ENCODE measurements at places on chromosomes 4 and X. TPM values are rescaled to one million over a fixed set of nuclear protein-coding genes. Genes with fewer than 3 reads are reported as not detected.

MAGEA2 gene
- total RNA-seq, result 28.7 TPM

- DNase-seq, result no peak
Observed at GRCh38 chr4:93169966-93170365, 658.6 kb upstream of the ATOH1 start.

GRCh38 chrX:46573331-46573891 is at the start of gene CHST7:
TSS of gene CHST7 (plus strand) at chrX:46573765. CDS start at chrX:46573932, 167 bp downstream.
- DNase-seq, result peak; percentile 74

DNA sequence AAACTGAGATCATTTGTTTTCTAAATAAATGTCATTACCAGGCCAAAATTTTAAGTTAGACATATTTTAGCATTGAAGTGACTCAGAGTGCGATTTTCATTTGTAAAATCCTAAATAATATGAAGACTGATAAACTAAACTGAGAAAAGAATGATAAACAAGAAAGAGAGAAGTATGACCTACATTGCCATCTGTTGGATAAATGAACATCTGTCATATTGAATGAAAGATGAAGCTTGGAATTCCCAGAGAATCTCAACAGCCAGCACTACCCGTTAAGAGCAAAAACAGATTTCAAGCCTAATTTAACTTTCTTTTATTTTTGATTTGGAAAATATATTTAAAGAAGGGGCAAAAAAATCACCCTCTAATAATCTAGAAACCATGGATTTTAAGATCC is 591.0 kb upstream of the ATOH1 start:
- DNase-seq, result no peak

GABRE gene
- total RNA-seq, result 2.3 TPM

NLRP2B gene
- total RNA-seq, result not detected

DNA sequence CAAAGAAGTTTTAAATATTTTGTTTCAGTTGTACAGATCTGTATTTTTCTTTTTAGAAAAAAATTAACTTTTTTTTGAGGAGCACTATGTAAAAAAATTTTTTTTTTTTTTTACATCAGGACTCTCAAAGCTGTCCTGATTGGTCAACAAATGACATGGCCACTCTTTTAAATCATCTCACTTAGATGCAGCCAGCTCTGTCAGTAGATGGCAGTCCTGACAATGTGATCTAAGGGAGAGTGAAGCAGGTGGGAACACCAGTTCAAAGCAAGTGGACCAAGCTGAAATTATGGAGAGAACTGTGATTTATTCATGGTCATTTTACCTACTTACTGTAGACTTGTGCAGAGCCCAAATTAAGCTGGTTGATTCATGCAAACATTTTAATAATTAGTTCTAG is 174.7 kb upstream of the GPRIN3 start:
- DNase-seq, result peak; percentile 49

DNA sequence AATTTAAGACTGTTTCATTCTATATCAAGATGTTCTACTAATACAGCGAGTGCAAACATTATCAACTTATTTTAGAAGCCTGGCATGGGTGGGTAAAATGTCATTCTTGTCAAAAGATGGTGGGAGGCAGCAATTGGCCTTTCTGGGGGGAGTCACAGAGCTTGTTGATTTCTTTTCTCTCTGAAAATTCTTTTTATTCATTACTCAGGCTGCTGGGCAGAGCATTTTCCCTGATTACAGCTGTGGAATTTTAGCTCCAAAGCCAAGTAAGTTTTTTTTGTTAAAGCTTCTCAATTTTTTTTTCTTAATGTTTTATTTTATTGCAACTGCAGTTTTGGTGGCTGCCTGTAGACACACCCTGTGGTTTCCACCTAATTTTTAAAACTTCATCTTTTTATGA is 50.4 kb downstream of the GPC4 start:
- DNase-seq, result no peak

GRCh38 chrX:13077168-13077567 is 32.7 kb upstream of the FAM9C start:
- peak; percentile 65 for DNase-seq

DNA sequence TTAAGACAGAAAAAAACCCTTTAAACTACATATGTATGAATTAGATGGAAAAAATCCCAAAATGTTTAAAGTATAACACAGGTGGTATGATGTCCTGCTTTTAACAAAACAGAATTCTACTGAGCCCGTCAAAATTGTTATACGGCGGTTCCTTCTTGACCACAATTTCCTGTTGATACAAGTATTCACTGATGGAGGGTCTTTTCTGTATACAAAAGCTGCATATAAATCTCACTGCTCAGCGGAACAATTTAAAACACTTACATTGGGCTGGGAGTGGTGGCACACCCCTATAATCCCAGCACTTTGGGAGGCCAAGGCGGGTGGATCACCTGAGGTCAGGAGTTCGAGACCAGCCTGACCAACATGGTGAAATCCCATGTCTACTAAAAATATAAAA is 62.4 kb downstream of the RPS6KA3 start:
- DNase-seq, result no peak

- no peak for DNase-seq
Observed at GRCh38 chrX:103685396-103685795, 1.1 kb downstream of the MORF4L2 start.

DNA sequence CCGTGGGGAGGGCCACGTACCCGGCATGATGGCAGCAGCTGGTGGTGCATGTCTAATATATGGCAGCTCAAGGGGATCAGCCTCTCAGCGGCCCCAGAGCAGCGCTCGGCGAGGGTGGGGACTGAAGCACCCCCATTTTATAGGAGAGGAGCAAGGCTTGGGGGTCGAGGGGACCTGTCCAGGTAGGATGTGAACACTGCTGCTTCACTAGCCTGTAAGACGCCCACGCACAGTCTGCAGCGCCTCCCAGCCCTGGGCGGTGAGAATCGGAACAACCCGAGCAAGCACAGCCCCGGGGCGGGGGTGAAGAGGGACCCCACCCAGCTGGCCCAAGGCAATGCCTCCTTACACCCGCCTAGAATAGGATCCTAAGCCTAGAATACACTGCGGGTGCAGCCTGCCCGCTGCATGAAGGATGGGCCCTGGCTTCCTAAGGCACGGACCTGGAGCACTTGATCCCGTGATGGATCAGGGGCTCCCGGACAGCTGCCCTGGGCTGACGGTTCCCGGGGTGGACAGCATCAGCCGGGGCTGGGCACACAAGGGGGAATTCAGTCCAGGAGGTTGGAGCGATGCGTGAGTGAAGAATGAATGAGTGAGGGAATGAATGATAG is 17.6 kb downstream of the ADRA2C start:
- DNase-seq, result no peak

DNA sequence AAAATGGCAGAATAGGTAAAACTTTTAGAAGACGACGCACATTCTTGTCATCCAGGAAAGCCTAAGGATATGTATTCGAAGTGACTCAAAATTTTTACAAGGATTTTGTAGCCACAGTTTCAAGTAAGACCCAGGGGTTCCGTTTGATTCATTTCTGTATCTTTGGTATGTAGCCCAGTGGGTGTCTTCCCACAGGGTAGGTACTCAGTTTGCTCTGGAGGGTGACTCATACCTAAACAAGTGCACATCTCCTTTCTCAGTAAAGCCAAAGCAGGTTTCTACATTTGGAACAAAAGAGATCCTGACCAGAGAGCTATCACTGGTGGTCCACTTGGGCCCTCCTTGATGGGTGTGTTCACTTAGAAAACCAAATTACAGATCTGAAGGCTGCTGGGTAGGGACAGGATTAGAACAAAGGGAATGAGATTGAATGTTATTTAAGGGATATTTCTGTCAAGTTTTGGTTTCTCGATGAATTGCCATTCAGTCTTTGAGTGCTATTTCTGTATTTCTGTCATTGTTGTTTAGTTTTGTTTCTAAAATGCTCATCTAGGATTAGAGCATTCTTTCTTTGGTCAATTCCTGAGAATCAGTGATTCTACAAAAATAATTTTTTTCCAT is 56.1 kb downstream of the PLS3 start:
- DNase-seq, result peak; percentile 78

GRCh38 chrX:40449956-40450706 is 130.6 kb upstream of the ATP6AP2 start:
- no peak for DNase-seq

GRCh38 chr4:90419124-90419711 is 292.0 kb downstream of the CCSER1 start:
- DNase-seq, result peak; percentile 10

- no peak for DNase-seq
Observed at GRCh38 chr4:169756971-169757574, 671 bp downstream of the HPF1 start.

MTMR1 gene
- total RNA-seq, result 7.6 TPM

DNA sequence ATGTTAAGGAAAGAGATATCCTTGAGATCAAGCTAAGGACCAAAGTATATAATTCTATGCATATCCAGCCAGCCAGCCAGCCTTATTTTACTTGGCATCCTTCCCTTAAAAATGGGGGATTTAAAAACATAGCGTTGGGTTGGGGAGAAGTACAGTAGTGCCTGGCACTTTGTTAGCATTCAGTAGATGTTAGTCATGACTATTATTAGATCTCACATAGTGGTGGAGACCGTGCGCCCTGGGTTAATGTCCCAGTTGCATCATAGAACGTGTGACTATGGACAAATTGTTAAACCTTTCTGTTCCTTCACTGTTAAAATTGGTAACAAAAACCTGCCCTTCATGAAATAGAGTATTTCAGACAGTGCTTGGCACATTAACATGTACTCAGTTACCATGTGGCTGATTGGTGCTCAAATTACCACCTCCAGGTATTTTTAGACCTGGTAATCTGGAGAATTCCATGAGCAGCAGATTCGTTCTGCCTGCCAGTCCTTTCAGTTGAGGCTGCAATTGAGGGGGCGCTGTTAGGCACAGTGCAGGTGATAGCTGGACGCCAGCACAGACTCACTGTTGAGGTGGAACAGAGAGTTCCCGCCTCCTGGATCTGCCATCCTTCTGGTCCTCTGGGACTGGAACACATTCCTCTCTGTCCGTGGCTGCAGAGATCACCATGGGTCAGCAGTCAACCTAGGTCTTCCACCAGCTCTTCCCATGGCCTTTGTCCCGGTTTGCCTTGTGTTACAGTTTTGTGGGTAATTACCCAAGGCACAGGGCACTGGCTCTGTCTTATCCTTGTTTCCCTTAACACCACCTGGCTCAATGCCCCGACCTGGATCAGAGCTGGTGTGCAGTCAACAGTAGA is 31.7 kb downstream of the RBBP7 start:
- DNase-seq, result peak; percentile 77

DNA sequence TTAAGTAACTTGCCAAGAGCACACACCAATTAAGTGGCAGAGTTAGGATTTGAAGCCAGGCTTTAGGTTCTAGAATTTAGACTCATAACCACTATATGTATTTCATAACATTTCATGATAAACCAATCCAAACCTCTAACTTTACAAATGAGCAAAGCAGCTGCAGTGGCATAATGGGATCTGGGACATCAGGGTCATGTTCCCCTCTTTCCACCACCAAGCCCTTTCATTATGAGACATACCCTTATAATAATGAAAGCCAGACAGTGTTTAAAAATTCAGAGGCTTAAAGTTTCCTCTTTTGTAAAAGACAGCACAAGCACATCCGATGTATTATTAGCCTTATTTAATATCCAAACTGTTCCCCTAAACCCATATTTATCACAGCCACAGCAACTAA is 28.3 kb upstream of the AMELX start:
- no peak for DNase-seq

DNA sequence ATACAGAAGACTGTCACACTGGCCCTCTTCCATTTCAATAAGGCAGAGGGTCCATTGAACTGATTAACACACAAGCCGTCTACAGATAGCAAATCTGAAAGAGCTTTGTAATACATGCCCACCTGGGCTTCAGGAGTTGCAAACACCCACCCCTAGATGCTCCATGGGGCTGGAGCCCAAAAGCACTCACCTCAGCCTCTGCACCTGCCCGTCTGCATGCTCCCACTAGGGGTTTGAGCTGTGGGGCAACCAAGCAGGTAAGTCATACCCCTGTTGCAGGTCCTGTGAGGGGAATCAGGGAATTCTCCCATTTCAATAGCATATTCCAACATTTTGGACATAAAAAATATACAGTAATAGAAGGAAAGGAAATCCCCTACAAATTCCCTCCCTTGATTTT is 243.0 kb upstream of the KCNIP4 start:
- DNase-seq, result no peak

- no peak for DNase-seq
Observed at GRCh38 chrX:19776753-19777152, 110.6 kb downstream of the SH3KBP1 start.

Measured in RPMI7951 (cell line).